Left renal cortex interstitium (tissue), 4 donors: ENCODE measurements at places on chromosomes 1 and 21.

DNA sequence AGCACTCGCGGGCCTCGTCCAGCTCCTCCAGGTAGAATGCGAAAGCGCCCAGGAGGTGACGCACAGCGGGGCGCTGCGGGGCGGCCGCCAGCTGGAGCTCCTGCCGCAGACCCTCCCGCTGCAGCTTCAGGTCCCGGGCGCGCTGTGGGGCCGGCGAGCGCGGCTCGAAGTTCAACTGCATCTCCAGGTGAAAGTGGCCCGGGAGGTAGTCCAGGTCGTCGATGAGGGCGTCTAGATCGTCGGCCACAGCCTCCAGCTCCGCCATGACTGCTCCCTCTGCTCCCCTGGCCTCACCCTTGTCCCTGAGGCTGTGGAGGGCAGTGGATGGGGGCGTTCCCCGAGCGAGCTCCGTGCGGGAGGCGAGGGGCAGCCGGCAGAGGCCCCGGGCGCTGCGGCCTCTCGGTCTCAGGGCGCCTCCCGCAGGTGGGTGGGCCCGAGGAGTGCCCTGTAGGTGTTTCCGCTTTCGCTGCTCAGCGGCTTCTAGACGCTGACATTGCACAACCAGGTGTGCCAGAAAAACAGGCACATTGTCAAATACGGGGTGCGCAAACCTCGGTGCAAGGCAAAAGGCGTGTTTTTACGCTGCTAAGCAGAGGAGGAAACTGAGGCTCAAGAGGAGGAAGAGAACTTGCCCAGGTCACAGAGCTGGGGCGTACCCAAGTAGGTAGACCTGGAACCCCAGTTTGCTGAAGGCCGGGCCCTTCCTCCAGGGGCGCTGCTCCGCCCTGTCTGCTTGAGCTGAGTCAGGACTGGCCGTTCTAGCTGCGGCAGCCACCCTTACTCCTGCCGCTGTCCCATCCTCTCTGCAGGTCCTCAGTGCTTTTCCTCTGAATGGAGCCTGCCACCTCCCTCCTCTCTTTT, at the start of gene TTC22:
Gene TTC22 (minus strand): TSS at position 425 of the 861 bp plus-strand sequence. CDS start 160 bp downstream, at position 265.
- no peak for DNase-seq

DNA sequence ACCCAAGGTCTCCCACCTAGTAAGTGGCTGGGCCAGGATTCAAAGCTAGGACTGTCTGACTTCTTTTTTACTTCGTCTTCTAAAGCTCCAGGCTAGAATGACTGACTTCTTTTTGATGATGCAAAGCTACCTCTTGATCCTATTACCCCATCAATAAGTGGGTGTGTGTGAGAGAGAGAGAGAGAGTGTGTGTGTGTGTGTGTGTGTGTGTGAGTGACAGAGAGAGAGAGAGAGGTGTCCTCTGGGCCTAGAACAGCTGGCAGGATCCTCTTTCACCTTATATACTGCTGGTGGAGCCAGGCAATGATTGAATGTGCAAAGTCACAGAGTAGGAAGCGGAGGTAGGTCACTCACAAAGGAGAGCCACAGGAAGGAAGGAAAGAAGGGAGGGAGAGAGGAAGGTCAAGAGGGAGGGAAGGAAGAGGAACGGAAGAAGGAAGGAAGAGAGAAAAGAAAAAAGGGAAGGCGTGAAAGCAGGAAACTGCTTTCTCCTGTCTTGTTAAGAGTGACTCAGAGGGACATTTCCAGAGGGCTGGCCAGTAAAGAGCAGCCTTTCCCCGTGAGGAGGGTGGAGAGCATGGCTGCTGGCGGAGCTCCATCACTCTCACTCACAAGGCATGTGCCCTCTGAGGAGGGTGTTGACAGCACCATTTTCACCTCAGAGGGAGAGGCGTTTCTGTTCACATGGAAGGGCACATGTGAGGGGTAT, 68.9 kb downstream of the CDC7 start:
- no peak for DNase-seq

- DNase-seq, result no peak
Measured at GRCh38 chr1:151920149-151920548, 10.8 kb upstream of the THEM4 start.

DNA sequence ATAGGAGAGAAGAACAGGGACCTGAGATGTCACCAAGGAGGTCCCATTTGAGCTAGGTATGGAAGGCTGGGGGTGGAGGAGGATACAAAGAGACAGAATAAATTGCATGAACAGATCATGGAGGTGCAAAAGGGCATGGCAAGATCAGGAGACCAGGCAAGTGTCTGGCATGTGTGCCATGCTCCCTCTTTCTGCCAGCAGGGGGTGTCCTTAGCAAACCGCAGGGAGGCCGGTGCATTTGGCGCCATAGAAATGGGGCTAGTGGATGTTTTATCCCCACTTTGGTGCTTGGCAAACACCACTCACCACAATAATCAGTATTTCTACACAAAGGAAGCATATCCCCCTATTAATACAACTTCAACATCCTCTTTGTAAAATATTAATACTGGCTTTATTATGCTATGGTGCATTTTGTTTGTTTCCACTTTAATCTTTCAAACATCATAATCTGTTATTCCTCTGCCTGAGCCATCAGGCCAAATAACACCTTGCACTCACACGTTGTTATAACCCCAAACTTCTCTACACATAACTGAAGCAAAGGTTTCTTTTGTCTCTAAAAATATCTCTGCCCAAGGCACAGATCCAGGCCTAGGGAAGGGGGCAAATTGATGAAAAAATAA, 25.9 kb downstream of the S100A6 start:
- DNase-seq, result no peak

- no peak for DNase-seq
Measured at GRCh38 chr1:238336531-238336930, 445.8 kb upstream of the ZP4 start.

- no peak for DNase-seq
Measured at GRCh38 chr1:148160343-148161052, 8.4 kb upstream of the NBPF11 start.

DNA sequence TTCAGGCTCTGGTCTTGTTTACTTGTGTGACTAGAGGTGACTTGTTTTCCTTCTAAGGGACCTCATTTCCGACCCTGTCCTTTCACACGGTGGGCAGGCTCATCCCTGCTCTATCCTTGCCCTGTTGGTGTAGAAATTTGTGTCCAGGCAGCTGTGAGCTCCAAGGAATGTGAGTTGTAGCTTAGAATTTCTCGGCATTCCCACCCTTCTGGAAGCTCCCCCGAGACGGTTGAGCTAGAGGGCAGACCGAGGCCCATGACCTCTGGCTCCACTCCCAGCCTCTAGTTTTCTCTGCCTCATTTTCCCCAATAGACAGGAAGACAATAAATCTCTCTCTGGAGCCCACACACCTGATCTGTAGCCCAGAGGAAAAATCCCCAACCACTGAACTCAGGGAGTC, 100.9 kb downstream of the NAV1 start:
- DNase-seq, result no peak

- DNase-seq, result no peak
Measured at GRCh38 chr21:27372381-27372780, 405.5 kb upstream of the ADAMTS5 start.

GRCh38 chr1:22489823-22490222, 38.2 kb downstream of the ZBTB40 start:
- DNase-seq, result no peak

- no peak for DNase-seq
Measured at GRCh38 chr1:101291562-101292380, 55.0 kb downstream of the S1PR1 start.

DNA sequence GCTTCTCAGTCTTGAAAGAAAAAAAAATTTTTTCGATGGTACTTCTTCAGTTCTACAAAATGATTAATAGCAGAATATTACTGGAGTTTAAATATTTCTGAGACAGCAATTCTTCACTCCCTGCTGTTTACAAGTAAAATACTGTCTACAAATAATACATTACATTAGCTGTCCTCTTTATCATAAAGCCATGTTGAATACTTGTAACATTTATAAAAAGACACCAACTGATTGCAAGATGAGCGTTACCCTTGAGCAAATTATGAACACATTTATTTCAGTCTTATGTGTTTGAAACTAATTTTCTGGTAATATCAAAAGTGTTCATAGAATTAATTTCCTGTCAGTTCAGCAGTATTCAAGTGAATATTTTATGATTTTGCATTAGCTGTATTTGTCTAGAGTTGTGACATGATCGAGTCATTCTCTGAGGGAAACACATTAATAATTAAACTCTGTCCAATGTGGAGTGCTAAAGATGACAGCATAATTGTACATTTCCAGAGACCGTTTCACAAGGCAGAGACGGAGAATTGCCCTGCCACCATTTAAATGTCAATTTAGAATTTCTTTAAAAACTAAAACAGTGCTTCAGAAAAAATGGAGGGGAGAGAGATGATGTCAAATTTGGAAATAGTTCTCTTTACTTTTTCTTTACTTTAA, 1359.0 kb upstream of the ADGRL4 start:
- no peak for DNase-seq

GRCh38 chr1:14320518-14320917, 278.0 kb upstream of the KAZN start:
- no peak for DNase-seq
